ENCODE measurements at places on chromosomes 7 and 10.

- no peak for DNase-seq
Observed at GRCh38 chr10:28967031-28967430, 289.7 kb downstream of the BAMBI start.

GRCh38 chr10:114359953-114360345, 44.4 kb downstream of the AFAP1L2 start:
- no peak for DNase-seq

DNA sequence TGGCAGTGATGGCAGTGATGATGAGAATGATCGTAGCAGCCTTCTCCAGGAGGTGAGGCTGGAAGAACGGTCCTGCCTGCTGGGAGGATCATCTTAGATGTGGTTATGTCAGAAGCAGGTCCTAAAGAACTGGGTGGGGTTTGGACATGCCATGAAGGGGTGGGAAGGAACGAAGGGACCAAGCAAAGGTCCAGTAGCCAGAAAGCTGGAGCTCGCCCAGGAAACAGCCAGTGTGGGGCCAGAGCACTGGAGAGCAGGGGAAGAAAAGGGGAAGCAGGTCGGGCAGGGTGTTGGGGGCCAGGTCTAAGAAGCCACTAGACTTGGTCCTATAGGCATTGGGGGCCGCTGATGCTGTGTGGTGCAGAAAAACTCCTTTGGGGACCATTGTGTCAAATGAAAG, 127.4 kb downstream of the RGS10 start:
- DNase-seq, result no peak

DNA sequence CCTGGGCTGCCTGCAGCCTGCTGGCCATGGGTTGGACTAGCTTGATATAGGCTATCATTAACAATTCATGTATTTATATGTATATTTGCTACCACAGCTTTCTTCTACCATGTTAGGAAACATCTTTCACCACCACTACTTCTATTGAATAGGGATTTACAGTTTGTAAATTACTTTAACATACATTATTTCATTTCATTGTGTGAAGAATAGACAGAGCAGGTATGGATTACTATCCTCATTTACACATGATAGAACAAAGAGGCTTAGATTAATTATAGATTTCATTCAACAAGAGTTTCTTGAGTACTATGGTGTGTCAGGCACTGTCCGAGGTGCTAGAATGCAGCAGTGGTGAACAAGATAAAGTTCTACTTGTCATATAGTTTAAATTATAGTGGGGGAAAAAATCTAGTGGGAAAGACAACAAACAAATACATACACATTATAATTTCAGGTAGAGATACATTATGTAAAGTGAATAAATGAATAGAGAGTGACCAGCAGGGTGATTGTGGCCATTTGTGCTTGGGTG, 20.6 kb downstream of the VTI1A start:
- DNase-seq, result no peak

GRCh38 chr10:1652151-1652550, 85.2 kb downstream of the ADARB2 start:
- no peak for DNase-seq

DNA sequence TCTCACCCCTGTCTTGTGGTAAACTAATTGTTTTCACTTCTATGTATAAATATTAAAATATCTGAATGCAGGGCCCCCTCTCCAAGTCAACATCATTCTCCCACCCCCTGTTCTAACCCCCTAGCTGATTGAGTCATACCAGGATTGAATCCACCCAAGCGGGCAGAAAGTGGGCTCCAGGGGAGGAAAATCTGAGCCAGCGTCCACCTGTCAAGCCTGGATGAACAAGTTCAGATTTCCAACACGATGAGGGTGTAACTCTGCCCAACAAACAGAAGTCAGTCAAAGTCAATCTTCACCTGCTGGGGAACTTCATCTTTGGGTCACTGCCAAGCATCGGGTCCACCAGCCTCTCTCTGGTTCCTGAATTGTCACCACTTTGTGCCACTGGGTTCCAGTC, 162.9 kb upstream of the CELF2 start:
- no peak for DNase-seq

GRCh38 chr10:35911954-35912353, 269.9 kb upstream of the FZD8 start:
- no peak for DNase-seq

DNA sequence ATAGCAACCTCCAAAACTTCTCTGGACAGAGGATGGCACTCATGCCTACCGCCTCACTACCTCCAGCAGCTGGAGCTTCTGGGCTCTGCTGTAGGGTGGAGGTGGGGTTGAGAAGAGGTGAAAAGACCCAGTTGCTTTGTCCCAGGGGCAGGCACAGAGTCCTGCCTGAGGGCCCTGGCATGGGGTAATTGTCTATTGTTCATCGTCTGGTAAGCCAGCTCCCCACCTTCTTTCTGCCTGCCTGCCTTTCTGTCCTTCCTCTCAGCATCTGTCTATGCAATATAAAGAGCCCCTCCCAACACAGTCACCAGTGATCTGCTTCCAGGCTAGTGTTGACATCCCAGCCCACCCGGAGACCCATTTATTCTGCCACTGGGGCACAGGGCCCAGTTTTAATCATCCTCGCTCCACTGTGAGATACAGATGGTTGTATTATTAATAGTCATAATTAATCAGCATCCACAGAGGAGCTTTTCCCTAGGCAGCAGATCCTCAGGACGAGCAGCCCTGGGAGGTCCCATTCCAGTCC, 39.0 kb downstream of the ZMIZ1 start:
- DNase-seq, result no peak

DNA sequence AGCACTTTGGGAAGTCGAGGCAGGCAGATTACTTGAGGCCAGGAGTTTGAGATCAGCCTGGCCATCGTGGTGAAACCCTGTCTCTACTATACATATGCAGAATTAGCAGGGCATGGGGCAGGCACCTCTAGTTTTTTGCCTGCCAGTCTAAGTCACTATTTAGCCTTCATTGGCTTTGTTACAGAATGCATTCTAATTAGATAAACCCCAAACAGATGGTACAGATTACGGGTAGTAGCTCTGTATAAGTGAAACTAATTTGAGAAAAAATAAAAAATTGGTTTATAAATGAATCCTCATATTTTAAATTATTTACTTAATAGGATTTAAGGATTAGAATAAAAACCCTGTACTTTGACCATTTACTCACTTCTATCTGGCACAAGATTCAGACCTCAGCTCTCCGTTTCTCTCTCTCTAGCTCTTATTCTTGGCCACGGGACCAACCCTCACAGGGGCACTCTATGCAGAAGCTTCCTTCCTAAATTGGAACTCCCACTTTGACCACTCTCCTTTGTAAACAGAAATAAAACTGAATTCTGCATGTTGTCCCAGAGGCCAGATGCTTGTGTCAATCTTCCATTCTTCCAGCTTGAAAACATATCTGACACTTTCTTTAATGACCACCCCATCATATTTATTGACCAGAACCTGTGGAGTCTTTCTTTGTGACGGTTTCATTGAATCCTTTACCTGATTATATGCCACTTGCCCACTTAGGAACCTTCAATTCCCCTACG, 26.8 kb downstream of the BET1 start:
- DNase-seq, result no peak

GRCh38 chr7:126016722-126017121, 1087.1 kb upstream of the POT1 start:
- DNase-seq, result no peak

DNA sequence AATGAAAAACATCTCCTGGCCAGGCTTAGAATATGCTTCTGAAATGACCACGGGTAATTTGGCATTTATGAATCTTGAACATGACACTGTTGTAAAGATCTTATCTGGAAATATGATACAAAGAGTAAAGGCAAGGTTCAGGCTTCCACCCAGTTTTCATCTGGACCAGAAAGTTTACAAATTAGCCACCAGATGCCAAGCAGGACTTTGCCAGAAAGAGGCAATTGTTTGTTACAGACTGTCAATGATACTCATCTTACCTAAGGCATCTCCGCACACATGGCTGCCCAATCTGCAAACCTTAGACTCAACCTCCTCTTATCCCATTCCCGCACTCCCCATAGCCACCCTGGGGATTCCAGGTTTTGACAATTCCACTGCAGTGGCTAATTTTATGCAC, 795.3 kb downstream of the TYW1 start:
- DNase-seq, result no peak

- no peak for DNase-seq
Observed at GRCh38 chr10:77371848-77372799, 265.5 kb downstream of the KCNMA1 start.

DNA sequence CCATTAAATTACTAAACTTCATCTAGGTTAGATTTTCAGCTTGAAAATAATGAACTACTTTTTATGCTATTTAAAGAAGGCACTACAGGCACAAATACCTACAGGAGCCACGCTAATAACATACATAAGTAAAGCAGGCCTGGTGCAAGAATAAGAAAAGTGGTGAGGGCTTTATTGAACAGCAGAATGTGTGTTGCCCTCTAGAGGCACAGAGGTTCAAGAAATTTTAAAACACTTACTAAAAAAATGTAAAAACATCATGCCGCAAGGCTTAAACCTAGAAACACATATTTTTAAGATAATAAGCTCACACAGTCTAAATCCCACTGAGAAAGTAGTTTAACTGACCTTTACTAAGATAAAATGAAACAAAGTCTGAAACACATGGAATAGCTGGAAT, 20.3 kb downstream of the CACUL1 start:
- DNase-seq, result no peak

GRCh38 chr10:85593226-85593772, 773.3 kb downstream of the GRID1 start:
- no peak for DNase-seq

Measured in transverse colon (tissue), 4 donors.